ENCODE measurements at places on chromosomes 11 and 22.

DNA sequence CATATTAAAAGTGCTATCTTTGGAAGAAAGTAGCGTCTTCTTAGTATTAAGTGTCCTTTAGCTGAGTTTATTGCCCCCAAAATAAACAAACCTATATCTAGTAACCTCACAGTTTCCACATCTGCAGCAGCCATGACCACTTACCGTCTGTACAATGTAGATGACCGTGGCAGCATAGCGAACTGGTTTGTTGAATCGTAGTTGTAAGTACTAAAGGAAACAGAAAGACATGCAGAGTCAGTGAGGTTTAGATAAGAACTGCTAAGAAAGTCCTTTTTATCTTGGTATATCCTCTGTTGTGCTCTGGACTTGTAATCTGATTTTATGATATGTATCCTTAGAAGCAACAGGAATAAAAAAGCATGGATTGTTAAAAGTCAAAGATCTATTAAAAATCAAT, 9.4 kb downstream of the SLC5A12 start:
- DNase-seq: no peak

- no peak for DNase-seq
These were observed 11.0 kb downstream of the CHST1 start for GRCh38 chr11:45654231-45655011.

GRCh38 chr11:132131961-132132360, 761.5 kb downstream of the NTM start:
- DNase-seq: no peak

DNA sequence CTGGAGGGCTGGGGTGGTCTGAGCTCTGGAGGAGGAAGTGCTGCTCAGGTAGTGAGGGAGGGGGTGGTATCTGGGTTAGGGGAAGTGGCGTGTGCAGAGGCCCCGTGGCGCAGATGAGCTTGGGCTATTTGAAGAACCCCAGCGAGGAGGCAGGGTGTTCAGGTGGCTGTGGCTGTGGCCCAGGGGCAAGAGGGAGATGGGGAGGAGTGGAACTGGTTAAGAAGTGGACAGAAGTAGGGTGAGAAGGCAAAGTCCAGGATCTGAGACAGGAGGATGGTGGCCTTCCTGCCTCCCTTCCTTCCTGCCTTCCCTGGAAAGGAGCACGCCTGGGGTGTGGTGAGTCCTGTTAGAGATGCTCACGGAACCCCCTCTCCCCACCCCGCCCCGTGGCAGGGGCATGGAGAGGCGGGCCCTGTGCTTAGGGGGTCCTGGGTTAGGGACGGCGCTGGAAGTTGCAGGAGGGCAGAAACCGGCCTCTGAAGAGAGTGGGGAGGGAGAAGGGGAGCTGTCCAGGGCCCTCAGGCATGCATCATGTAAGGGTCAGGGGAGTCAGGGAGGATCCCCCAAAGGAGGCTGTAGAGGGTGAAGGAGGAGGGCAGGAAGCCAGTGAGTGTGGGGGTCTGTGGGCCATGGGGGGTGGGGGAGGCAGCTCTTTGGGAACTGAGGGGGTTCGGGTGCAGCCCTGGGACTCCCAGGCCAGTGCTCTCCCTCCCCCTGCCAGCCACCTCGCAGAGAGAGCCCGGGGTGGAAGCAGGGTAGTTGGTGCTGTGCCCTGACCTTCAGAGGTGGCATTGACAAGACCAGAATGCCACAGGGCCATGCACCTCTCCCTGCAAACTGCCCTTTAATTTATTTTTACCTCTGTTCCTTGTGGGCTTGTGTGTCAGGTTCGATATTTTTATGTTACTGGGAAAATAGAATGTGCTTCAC, 63.7 kb upstream of the PARVG start:
- DNase-seq: no peak

DNA sequence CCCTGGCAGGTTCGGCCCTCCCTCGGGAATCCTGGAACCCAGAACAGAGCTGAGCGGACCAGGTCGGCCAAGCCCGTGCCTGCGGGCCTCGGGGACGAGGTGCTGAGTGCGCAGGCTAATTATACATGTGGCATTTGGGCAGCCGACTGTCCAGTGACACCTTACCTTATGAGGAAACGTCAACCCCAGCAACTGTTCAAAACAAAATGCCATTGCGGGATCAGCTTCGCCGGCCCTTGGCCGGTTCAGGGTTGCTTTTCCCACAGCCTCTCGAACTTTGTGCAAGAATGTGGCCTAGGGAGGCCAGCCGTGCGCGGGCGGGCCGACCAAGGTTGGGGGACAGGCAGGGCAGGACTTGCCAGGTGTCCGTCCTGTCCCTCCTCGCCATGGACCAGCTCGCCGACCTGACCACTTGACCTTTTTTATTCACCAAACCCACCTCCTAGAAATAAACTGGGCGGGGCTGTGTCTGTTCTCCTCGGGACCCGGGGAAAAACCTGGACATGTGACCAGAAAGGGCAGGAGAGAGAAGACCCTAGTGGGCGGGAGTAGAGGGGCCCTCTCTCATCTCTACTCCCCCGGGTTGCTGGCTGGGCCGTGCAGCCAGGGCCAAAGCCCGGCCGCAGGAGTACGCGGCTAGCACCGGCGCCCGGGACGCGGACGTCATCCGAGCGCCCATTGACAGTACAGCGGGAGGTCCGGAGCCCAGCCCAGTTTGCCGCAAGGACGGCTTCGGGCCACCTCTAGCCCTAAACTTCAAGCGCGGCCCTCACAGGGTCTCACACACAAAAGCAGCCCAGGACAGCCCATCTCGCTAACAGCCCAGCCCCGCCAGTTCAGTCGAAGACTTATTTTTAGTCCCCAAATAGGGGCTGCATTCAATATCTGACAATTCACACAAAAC, 134.3 kb upstream of the C11orf58 start:
- peak; percentile 76 for DNase-seq

GRCh38 chr11:113198972-113199661, 115.3 kb upstream of the TTC12 start:
- no peak for DNase-seq

DNA sequence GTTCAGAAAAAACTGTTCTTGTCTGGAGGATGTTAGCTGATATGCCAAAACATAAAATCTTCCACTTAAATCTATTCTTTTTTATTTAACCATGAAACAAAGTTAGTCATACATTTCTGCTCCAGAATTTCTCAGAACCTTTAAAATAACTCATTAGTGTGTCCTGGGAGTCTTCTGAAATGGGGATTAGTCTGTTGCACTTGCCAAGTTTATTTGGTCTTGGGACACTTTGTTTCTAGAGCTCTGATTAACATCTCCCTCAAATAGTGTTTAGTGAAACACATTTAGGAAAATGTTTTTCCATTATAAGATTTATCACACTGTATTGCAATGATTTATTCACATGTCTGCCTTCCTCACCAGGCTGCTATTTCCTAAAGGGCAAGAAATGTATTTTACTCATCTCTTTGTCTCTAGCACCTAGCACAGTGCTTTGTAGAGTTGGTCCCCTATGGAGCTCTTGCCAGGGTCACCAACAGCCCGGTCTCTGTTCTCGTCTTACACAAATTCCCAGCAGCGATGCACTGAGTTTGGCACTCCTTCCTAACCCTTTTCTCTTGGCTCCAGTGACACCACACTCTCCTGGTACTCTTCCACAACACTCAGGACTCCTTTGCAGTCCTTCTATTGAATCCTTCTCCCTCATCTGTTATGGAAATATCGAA, 189.2 kb downstream of the CSNK2A3 start:
- no peak for DNase-seq

DNA sequence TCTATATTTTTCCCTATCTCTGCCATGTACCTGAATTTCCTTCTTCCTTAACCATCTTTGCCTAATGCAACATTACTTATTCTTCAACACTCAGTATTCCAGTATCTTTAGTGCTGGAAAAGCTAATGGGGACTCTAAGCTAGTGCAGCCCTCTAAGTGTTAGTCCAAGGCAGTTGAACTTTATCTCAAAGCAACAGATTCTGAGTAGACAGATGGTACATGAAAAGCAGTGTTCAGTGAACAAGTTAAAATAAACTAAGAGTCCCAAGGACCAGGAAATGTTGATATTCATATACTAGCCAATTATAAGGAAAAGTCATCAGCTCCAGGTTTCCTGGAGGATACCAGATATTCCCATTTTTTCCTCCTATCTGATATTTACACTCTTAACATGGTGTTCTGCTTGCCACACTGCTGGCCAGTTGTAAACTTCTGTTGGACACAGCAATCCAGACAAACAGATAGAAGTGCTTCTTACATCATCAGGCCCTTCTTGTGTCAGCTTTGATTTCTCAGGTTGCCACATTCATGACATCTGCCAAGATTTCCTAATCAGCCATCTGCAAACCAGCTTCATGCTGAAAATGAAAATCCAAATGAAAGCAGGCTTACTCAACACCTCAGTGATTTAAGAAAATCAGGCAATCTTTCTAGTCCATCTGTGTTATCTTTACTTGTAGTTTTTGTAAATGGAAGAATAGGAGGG, 255.9 kb upstream of the POU2AF2 start:
- no peak for DNase-seq

DNA sequence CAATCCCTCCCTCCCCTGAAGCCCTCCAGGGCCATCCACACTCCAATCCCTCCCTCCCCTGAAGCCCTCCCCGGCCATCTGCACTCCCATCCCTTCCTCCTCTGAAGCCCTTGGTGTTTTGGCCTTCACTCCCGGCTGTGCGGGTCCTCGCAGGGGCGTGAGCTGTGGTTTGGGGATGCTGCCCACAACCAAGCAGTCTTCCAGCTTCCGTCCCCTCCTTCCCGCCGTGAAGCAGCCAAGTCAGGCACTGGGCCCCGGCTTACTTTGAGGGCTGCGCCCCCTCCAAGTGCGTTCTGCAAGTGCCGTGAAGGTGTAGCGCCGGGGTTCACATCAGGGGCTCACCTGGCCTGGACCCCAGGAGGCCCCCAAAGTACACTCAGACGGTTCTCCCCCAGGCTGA, 335.9 kb downstream of the BRD1 start:
- DNase-seq: no peak

- DNase-seq: peak; percentile 33
These were observed 773 bp upstream of the PATL1 start for GRCh38 chr11:59669611-59670009.

- no peak for DNase-seq
These were observed 97.2 kb downstream of the PIWIL4 start for GRCh38 chr11:94664346-94664745.

DNA sequence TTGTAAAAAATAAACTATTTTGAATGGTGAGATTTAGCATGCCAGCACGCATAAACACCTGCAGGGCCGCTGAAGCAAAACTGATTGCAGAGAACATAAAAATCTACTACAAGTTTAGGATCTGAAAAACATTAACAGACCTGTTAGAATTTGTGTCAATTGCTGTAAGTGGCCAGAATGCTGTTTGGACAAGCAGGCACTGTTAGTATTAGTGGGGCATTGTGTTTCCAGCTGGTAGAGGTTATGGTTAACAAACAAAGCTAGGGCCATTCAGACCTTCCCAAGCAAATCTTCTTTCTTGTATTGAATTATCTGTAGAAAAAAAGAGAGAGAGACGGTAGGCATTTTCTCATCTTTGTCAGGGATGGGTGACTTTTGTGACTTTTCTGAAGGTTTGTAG, 57.6 kb upstream of the OLFML1 start:
- no peak for DNase-seq

- no peak for DNase-seq
These were observed 40.9 kb upstream of the OR9Q1 start for GRCh38 chr11:57982776-57983175.

DNA sequence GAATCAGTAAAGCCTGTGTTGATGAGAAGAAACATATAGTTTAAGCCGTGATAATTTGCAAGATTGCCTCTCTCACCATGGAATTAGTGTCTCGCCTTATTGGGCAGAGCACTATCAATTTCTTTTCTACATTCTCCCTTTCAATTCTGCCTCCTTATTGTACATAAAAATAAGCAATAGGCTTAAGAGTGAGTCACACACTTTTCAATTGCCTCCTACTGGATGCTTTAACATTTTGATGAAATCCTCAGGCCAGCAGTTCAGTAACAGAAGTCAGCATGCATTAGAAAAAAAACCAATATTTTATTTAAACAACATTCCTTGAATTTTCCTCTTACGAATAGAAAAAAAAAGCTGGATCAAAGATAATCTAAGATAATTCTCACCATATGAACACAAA, 33.8 kb upstream of the VWA5A start:
- DNase-seq: no peak

DNA sequence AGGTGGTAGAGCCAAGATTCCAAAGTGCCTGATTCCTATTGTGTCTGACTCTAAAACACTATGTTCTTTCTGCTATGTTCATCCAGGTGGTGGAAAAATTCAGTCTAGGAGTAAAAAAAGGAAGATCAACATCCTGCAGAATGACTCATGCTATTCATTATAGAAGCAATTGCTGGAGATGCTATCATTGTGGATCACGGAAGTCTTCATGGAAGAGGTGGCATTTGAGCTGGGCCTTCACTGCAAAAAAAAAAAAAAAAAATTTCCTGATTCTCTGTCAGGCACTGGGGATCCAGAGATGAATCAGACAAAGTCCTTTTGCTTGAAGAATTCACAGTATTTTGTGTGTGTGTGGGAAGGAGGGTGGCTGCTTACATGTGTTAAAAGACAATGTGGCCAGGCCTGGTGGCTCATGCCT, 1.4 kb upstream of the UVRAG start:
- DNase-seq: no peak

- no peak for DNase-seq
These were observed 33.7 kb downstream of the USP28 start for GRCh38 chr11:113841691-113842090.

DNA sequence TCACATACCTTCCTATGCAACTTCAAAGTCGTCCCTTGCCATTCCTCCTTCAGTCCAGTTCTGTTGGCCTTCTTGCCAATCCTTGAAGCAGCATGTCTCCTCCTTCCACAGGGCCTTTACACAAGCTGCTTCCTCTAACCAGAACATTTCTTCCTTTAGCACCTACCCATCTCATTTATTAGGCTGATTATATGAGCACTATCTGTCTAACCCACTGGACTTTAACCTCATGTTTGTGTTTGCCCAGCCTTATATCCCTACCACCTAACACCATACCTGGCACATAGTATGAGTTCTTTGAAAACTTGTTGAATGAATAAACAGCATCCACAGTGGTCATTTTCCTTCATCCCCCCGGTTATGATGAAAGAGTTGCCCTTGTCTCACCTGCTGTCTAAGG, 154.4 kb downstream of the WNT11 start:
- no peak for DNase-seq

DNA sequence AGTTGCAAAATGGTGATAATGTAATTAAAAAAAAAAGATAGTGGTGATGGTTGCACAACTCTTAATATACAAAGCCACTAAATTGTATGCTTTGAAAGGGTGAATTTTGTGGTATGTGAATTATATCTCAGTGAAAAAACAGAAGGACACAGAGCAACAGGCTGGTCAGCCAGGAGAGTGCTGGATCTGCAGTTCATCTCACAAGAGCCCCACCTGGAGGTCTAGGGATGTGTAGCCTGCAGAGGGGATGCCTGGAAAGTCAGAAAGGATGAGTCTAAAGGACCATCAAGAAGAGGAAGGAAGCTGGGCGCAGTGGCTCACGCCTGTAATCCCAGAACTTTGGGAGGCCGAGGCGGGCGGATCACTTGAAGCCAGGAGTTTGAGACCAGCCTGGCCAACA, 9.0 kb downstream of the POLR3H start:
- DNase-seq: no peak

All from left cardiac atrium (tissue), 4 donors.